ENCODE measurements at places on chromosomes 3 and 15.

GRCh38 chr3:159922861-159923312, 65.7 kb upstream of the IL12A start:
- no peak for DNase-seq

DNA sequence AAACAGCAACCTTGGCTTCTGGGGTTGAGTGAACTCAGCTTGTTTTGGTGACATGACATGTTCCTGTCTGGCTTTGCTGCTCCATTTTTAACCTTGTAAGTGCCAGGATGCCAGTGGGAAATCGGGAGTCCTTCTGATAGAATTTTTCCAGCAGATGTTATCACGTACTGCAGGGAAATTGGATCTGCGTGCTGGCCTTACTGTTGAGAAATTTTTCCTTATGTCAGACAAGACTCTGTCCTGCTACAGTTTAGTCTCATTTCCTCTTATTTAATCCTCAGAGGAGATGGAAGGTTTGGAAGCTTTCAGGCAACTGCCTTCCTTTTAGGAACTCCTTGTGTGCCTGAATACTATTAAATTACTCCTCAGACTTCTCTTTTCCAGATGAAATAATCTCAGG, 80.6 kb downstream of the PGPEP1L start:
- DNase-seq = no peak

GRCh38 chr15:63050731-63051155, 8.2 kb downstream of the TPM1 start:
- DNase-seq = no peak

- DNase-seq = no peak
Measured at GRCh38 chr15:68353421-68354135, 76.0 kb downstream of the FEM1B start.

DNA sequence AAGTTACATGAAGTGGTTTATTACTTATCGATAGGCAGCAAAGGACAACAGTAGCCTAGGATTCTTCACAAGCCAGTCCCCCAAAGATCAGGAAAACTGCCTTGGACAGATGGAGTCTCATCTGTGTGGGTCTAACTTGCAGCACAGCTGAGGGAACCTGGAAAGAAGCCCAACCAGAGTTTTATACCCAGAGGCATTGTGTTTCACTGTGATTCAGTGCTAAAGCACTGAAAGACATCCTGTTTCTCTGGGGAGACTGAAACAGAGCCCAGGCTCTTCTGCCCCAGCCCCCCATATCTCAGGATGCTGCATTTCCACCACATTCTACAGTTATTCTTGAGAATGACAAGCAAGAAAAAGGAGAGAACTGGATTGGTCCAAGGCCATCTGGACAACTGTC, 48.2 kb upstream of the PYDC2 start:
- no peak for DNase-seq

- DNase-seq = no peak
Measured at GRCh38 chr3:4704552-4704951, 211.4 kb downstream of the ITPR1 start.

- no peak for DNase-seq
Measured at GRCh38 chr3:115921711-115922110, 298.4 kb downstream of the GAP43 start.
